ENCODE measurements at places on chromosomes 11 and 22.

DNA sequence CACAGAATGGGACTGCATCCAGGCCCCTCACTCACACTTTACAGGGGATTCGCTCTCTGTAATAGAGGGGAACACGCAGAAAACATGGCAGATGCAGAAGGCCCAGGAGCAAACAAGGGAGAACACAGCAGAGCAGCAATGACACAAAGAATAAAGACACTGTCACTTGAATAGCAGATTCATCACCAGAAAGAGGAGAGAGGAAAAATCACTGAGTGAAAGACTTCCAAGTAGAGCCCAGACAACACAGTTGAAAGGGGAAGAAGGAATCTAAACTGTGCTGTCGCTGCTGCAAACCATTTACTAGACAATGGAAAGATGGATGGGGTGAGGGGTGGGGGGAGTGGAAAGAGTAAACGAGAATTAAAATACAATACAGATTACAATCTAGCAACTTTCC is 28.8 kb upstream of the RAPSN start:
- DNase-seq = no peak

GRCh38 chr11:46555267-46556054 is 38.4 kb downstream of the AMBRA1 start:
- DNase-seq = no peak

- no peak for DNase-seq
Observed at GRCh38 chr11:9726321-9727022, 62.6 kb downstream of the SWAP70 start.

GRCh38 chr11:67375320-67376055 is 2.1 kb upstream of the CLCF1 start:
- no peak for DNase-seq

DNA sequence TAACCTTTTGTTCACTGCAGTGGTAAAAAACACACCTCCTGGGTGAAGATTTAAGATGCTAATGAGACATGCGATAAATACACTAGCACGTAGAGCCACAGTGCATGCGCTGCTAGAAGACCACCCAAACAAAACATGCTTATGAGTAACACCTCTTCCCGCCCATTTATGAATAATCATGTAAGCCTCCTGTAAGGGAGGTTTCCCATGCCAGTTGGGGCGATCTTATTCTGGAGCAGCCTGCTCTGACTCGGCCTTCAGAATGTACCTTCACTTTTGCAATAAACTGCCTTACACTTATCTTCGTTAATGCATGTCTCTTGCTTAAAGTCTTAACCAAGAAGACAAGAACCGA is 18.1 kb upstream of the SCARF2 start:
- no peak for DNase-seq
